Activated CD4-positive, alpha-beta T cell treated with anti-CD3 and anti-CD28 coated beads for 48 hours (primary cell): ENCODE measurements at places on chromosomes 5 and 9.

DNA sequence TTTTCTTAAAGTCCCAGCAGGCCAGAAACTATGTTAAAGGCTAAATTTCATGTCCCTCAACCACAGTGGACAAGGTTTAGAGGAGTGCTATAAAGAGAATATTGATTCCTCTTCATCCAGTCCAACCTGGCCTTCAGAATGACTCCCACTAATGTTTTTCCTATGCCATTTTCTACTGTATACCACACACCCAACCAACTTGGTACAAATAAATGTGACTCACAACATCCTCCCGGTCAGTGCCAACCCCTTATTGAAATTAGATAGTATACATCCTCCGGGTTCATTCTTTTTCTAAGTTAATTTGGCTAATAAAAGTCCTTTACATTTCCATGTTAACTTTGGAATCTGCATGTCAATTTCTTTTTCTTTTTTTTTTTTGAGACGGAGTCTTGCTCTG is 215.1 kb downstream of the TSSK1B start:
- no peak for DNase-seq

- DNase-seq, result no peak
Measured at GRCh38 chr9:26673261-26673660, 219.3 kb downstream of the CAAP1 start.

DNA sequence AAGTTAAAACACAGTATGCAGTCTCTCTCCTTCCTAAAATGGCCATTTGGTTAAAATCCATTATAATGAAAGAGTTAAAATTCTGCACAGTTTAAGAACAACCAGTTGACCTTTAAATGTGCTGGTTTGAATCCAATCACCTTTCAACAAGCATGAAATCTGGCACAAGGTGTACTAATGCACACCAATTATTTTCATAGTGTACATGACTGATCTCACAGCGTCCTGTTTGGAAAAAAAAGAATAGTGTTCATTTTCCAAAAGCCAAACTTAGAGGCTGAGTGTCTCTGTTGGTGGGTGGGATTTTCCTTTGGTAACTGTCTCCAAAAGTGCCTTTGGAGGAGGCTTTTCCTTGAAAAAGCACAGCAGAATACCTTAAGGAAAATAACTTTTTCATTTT is 180.6 kb downstream of the DEPDC1B start:
- no peak for DNase-seq

GRCh38 chr5:106174903-106175302 is 1495.8 kb downstream of the EFNA5 start:
- no peak for DNase-seq

DNA sequence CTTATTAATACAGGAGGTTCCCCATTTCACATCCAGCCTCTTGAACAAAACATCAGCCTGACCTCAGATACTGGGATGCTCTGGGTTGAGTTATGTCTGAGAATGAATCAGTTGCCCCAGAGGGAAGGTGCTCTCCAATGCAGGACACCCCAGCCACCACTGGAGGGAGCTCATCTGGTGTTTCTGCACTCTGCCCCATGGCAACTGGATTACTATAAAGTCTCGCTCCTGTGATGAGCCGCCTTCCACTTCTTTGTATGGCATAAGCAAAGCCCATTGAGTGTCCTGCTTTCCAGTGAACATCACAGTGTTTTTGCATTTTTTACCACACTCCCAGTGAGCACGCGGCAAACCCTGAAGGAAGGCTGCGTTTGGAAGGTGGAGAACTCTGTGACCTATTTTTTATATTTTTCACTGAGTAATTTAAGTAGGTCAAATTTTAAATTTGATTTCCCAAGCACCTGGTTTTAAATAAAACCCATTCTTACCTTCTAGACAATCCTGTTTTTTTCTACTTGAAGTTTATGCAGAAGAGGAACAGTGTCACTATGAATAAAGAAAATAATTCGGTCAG is 176.9 kb upstream of the WWC1 start:
- DNase-seq, result peak; percentile 68

DNA sequence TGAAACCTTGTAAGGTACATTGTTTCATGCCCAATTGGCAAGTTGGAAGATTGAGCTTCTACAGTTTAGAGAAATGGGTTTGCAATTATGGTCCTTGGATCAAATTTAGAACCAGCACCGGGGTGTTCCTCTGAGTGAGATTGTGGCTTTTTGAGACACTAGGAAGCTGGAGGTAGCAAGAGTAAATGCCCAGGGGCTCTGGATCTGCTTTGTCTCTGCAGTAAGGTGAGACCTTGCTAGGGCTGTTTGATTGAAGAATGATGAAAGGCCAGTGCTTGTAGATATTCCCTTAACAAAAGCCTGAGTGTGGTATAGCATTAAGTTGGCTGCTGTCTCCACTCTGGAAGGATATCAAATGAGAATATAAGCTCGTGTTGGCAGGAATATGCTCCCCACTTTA is 36.0 kb downstream of the WWC1 start:
- no peak for DNase-seq

- DNase-seq, result no peak
Measured at GRCh38 chr5:40909723-40910122, 426 bp downstream of the C7 start.

DNA sequence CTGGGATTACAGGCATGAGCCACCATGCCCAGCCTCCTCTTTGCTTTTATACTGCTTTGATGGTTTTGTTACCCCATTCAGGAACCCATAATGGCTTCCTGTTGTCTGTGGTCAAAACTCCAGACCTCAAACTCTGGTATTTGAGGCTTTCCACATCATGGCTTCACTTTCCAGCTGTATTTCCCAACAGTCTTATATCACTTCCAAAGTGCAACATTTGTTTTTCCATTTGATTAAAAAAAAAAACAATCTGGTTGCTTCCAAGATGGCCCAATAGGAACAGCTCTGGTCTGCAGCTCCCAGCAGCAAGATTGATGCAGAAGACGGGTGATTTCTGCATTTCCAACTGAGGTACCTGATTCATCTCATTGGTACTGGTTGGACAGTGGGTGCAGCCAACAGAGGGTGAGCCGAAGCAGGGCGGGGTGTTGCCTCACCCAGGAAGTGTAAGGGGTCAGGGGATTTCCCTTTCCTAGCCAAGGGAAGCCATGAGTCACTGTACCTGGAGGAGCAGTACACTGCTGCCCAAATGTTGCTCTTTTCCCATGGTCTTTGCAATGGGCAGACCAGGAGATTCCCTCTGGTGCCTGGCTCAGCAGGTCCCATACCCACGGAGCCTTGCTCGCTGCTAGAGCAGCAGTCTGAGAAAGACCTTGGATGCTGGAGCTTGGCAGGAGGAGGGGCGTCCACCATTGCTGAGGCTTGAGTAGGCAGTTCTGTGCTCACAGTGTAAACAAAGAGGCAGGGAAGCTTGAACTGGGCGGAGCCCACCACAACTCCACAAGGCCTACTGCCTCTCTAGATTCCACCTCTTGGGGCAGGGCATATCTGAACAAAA is 458.4 kb downstream of the KDM4C start:
- peak; percentile 67 for DNase-seq

GRCh38 chr5:77984587-77984986 is 208.4 kb upstream of the TBCA start:
- DNase-seq, result no peak

DNA sequence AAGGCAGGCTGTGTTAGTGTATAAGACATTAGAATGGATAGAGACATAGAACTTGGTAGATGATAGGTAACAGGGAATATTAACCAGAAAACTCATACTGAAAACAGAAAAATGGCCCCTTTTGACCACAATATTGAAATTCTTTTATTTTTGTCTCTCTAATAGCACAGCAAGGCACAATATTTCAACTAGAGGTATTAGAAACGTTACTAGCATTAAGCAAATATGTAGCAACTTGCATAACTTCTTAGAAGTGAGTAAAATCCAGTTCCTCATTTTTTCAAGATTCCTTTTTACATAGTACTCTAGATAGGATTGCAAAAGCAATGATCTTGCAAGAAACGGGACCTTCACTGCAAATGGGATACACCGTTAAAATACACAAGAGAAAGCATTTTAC is 102.7 kb upstream of the VCAN start:
- no peak for DNase-seq

- no peak for DNase-seq
Measured at GRCh38 chr5:171898386-171898785, 108.1 kb downstream of the FBXW11 start.

GRCh38 chr9:19493174-19493811 is 84.5 kb downstream of the ACER2 start:
- DNase-seq, result peak; percentile 58

- no peak for DNase-seq
Measured at GRCh38 chr9:79120533-79120932, 451.2 kb upstream of the TLE4 start.

- DNase-seq, result no peak
Measured at GRCh38 chr5:73529081-73529480, 30.8 kb downstream of the BTF3 start.

DNA sequence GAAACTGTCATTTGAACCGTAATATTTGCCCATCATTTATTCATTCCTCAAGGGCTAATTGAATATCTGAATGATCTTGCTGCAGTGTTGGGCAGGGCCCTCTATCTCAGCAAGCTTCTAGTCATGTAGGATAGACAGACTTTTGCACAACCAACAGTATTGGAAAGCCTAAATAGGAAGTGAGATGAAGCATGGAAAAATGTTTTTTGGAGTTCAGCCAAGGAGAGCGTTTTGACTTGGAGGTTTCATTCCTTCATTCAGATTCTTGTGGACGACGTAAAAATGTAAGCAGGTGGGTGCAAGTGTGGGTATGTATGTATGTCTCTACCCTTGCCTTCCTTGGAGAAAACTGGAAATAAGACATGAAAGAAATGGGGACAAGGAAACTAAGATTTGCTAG is 15.5 kb downstream of the DAPK1 start:
- DNase-seq, result no peak

DNA sequence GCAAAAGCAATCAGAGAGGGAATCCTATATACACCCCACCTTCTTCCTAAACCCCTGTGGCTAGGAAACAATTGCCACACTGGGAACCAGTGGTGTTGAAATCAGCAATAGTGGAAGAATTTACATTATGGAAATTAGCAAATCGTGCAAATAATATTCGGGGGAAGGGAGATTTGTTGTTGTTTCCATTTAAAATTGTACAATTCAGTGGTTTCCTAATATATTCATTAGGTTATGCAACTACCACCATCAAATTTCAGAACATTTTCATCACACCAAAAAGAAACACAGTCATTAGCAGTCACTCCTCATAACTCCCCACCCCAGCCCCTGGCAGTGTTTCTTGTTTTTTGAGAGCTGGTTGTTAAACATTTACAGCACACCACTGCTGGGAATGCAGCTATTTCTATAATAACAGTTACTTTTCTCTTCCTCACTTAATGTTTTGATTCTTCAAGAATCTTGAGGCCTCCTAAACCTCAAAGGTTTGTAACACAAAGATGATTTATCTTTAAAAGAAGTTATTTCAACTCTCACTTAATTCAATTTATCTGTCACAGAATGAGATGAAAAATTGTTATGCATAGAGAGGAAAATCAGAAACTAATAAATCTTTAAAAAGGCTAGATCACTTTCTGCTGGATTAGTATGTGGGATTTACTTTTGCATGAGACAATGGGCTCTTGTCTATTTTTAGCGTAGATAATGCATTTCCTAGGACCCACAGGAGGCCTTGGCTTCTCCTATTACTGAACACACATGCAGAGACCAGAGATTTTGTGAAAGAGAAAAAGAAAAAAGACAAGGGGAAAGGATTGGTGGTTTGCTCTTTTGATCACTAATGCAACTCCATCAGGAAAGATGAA is 91.8 kb upstream of the DAPK1 start:
- DNase-seq, result no peak

DNA sequence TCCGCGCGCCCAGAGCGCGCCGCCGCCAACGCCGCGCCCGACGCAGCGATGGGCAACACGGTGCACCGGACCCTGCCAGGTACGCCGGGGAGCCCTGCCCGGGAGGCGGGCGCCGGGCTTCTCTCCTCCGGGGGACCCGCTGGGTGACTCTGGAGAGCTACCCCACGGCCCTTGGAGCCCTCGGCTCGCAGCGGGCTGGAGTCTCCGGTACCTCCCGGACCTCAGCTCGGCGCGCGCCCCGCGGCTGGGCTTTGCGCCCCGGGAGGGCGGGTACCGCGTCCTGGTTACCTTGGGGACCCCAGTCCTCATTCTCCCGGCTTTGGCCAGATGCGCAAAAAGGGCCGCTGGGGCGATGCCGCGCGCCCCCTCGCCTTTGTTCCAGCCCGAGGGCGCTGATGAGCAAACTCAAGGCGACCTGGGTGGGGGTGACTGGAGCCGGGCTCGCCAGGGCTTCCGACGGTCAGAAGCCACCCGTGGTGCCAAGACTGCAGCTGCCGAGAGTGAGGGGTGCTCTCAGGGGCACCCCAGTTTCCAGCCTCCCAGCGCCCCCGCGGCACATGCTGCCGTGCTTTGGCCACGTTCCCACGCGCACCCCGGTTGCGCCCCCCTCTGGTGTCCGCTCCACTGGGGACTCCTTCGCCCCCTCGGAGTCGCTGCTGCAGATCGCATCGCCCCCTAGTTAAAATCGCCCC is 442 bp downstream of the NEURL1B start:
- peak; percentile 6 for DNase-seq

DNA sequence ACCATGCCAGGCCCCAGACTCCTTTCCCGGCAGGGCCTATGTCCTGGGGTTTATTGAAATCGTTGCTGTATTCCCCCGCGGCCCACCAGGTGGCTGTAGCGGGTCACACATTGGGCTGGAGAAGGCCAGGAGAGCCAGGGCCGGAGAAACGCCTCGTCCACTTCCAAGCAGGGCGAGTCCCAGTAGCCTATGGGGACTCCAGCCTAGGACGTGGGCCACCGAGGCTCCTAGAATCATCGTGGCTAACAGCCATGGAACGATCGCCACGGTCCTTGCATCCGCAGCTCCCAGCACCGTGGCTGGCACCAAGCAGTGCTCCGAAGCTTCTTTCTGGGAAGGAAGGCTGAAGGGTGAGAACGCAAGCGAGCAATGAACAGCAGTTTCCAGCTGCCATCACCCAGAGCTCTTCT is 87.7 kb downstream of the ENTREP1 start:
- DNase-seq, result peak; percentile 27

DNA sequence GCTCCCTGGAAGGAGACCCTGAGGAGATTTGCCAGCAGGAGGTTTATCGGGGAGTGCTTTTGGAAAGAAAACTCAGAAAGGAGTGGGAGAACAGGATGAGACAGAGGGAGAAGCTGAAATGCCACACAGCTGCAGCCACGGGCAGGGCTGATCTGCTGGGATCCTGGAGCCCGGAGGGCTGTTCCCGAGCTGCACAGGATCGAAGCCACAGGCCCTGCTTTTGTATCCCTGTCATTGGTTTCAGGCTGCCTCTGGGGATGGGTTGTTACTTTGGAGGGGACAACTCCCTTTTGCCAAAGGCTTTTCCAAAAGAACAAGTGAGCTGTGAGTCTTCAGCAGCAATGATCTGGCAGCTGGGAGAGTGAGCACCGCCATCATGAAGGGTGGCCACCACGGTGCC is 152.5 kb upstream of the PTCH1 start:
- no peak for DNase-seq

- DNase-seq, result no peak
Measured at GRCh38 chr9:129007035-129007765, 20.9 kb downstream of the SH3GLB2 start.

DNA sequence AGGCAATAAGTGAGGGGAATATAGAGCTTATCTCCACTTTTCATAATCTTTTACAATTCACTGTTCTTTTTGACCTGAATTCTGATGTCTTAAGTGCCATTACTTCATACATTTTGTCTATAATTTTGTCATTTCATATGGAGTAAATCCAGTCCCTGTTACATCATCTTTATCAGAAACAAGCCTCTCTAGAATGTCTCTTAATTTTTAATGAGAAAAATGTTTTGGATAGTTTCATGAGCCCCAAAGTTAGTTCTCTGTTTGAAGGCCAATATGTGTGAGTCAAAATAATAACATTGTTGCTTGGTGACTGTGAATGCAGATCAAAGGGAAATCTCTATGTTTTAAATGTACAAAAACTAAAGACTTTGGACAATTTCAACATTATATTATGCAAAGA is 329.6 kb upstream of the ARRDC3 start:
- DNase-seq, result no peak
